Activated CD4-positive, alpha-beta T cell treated with anti-CD3 and anti-CD28 coated beads for 48 hours (primary cell): ENCODE measurements at places on chromosomes 7 and 10.

DNA sequence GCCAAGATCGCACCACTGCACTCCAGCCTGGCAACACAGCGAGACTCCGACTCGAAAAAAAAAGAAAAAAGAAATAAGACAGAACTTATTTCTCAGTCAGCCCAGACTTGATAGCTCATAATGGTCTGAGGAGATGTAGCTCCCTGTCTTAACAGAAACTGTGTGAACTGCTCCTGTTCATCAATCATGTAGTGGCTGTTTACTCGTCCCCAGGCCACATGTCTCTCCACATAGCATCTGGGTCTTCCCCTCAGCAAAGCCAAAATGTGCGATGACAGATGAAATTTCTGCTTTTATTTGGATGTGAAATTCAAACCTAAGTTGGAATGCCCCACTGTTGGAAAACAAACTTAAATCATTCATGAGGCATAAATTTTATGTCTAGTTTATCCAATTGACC, 219.0 kb downstream of the CACNA2D1 start:
- no peak for DNase-seq

DNA sequence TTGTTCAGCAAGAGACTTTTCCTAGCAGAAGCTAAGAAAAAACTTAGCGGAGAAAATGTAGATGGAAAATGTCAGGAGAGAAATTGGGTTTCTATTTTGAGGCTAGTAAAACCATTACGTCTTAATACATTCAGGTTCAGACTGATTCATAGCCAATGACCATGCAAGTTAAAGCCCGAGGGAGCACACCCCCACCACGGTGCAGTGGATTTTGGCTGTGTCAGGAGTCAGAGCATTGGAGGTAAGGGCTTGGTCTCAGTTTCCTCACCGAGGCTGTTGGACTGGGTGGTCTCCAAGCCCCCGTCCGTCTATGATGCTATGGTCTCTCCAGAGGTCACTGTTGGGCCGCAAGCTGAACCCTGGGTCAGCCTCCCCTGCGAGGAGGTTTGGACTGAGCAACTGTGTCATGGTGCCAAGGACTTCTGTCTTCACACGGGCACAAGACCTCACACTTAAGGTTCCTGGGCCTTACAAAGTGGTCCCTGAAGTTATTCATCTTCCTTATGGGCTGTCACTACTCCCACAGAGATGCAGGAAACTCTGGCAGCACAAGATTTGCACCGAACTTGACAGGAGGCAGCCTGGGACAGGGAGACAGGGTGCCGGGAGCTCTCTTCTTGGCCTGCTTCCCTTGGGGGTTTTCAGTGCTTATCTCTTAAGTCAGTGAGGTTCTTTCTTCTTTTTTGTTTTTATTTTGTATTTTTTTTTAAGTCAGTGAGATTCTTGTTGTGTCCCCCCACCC, 186.8 kb downstream of the PHTF2 start:
- no peak for DNase-seq

GRCh38 chr7:142992427-142992826, 30.3 kb upstream of the KEL start:
- DNase-seq: no peak

GRCh38 chr7:158386866-158387545, 200.6 kb downstream of the PTPRN2 start:
- no peak for DNase-seq

GRCh38 chr10:74518061-74518460, 308.3 kb upstream of the KAT6B start:
- DNase-seq: no peak
